CD8-positive, alpha-beta T cell (primary cell): ENCODE measurements at places on chromosomes 12 and 14.
A peak's percentile ranks its signal among the peaks of the same experiment; 100 is the strongest.

- DNase-seq, result no peak
These were observed 15.2 kb downstream of the FBXO33 start for GRCh38 chr14:39417014-39417413.

DNA sequence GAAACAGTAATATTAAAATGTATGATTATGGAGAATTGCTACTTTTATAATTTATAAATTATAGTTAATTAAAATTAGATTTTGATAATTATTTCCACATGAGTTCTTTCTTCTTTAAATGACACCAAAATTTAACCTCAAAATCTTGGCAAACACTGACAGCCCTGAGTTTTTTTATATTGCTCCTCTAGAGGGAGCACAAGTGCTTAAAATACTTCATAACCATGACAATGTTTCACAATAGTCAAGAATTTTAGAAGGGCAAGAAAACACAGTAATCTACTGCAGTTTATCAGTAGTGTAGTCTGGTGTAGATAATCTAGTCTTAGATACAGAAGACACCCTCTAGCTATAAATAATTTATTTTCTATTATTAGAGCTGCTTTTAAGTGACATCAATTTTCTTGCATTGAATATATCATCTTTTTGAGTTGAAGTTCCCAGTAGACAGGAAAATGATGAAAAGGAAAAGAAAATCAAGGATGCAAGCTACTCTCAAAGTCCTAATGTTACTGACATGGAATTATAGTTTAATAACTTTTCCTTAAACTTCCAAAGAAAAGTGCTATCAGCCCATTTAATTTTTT lies 14.3 kb upstream of the PTGER2 start:
- DNase-seq, result no peak

- peak; percentile 61 for DNase-seq
These were observed 23.2 kb upstream of the RAP1B start for GRCh38 chr12:68587448-68587873.

- DNase-seq, result no peak
These were observed 48.6 kb downstream of the RIMBP2 start for GRCh38 chr12:130667421-130667960.

- no peak for DNase-seq
These were observed 39.2 kb upstream of the PWP1 start for GRCh38 chr12:107646436-107646835.
